ENCODE measurements at places on chromosomes 13 and 19.

DNA sequence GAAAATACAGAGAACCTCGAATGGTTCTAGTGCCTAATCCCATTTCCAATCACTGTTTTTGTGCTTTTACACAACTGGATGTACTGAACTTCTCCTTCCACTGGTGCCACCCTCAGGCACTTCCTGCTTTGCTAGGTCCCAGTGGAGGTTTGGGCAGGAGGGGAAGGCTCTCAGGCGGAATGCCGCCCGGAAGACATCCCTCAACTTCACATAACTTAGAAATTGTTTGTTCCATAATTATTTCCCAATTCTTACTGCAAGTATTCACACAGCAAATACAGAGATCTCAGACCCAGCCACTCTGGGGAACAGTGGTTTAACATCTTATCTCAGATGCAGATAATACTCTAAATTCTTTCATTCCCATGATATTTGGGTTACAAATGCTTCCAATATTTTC lies 195.7 kb upstream of the IPO5 start:
- DNase-seq = no peak

DNA sequence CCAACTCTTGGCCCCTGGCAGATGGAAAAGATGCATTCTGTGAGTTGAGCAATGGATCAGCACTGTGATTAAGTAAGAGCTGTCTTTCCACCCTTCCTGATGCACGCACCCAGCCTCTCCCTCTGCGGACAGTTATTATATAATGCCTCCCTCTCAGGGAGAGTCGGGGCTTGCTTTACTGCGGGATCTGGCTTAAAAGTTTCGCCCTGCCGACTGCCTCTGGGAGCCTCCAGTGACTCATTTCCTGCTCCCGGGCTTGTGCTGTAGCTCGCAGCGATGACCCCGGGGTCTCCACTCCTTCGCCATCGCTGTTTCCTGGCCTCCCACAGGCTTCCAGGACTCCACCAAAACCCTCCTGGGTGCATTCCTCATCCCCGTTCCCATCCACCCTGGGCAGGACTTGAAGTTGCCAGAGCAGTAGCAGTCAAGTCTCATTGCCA lies 107.4 kb upstream of the SLC7A1 start:
- DNase-seq = no peak

GRCh38 chr13:46749951-46750350 lies 47.0 kb downstream of the ESD start:
- no peak for DNase-seq

DNA sequence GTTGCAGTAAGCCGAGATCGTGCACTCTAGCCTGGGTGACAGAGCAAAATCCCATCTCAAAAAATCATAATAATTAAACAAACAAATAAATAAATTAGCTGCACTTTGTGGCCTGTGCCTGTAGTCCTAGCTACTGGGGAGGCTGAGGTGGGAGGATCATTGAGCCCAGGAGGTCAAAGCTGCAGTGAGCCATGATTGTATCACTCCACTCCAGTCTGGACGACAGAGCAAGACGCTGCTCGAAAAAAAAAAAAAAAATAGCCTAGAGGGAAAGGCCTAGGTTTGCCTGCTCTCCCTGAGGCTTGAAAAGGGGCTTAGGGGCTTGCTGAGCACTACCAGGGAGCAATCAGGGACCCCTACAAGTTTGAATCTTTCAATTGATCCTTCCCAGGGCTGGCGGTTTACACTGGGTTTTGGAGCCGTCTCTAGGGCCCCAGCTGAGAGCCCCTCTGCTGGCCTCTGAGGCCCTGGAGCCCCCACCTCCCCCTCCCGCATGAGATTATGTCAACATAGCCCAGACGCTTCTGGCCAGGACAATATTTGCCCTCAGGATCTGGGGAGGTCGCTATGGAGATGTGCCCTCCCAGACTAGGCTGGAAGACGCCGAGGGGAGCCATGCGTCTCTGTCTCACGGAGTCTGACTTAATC lies 10.4 kb upstream of the GIPR start:
- DNase-seq = no peak

- no peak for DNase-seq
Observed at GRCh38 chr13:64239372-64239771, 2823.7 kb upstream of the PCDH20 start.

DNA sequence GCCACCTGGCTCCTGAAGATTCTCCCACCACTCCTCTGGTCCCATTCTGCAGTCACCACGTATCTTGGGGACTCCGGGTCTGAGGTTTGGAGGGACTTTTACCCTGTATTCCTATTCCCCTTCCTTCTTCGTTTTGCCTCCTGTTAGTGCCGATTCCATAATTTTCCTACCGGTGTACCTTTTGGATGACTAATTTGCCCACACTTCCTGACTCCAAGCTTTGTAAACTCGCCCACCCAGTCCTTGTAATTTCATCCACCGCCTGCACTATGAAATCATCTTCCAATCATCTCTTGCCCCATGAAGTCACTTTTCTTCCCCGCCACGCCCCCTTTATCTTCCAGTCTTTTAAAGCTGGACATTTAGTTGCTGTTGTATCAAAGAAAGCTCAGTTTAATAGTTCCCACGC lies 572 bp downstream of the UCHL3 start:
- DNase-seq = peak; percentile 33

DNA sequence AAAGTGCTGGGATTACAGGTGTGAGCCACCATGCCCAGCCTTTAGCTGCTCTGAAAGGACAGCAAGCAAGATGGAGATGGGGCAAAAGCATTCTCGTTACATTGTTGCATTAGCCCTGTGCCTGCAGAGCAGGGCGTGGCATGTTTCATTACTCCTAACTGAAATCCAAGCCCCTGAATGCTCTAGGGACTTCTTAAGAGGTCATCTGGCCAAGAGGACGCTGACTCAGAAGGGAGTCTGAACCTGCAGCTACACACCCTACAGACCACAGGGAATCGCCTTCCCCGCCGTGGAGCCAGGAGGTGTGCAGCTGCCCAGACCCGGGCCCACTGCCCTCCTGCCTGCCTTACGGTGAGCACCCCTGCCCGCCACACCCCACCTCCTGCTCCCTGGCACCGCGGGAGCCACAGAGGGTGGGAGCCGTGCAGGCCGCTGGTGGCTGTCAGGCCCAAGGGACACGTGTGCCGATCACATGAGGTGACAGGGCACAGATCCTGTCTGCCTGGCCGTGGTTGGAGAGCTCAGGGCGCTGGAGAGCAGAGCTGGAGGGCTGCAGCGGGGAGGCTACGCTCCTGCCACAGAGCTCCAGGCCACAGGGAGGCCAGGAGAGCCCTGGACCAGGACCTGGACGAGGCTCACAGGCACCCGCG lies 27.2 kb downstream of the ADPRHL1 start:
- no peak for DNase-seq

GRCh38 chr19:15374105-15374651 lies 5.4 kb downstream of the AKAP8 start:
- DNase-seq = no peak

DNA sequence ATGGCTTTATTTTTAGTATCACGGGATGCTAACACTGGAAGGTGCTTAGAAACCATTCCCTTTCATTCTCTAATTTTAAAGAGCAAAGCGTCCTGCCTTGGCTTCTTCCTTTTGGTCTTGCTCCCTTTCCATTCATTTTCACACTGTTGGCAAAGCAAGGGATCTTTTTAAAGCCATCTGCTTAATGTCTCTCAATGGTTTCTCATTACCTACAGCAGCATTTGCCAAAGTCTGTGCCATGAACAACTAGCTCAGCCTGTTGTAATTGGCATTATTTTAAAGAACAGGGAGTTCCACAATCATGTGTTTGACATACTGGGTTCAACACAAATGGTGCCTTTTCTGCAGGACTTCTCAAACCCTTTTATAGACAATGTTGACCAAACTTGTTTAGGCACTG lies 444.3 kb downstream of the GPC6 start:
- no peak for DNase-seq

DNA sequence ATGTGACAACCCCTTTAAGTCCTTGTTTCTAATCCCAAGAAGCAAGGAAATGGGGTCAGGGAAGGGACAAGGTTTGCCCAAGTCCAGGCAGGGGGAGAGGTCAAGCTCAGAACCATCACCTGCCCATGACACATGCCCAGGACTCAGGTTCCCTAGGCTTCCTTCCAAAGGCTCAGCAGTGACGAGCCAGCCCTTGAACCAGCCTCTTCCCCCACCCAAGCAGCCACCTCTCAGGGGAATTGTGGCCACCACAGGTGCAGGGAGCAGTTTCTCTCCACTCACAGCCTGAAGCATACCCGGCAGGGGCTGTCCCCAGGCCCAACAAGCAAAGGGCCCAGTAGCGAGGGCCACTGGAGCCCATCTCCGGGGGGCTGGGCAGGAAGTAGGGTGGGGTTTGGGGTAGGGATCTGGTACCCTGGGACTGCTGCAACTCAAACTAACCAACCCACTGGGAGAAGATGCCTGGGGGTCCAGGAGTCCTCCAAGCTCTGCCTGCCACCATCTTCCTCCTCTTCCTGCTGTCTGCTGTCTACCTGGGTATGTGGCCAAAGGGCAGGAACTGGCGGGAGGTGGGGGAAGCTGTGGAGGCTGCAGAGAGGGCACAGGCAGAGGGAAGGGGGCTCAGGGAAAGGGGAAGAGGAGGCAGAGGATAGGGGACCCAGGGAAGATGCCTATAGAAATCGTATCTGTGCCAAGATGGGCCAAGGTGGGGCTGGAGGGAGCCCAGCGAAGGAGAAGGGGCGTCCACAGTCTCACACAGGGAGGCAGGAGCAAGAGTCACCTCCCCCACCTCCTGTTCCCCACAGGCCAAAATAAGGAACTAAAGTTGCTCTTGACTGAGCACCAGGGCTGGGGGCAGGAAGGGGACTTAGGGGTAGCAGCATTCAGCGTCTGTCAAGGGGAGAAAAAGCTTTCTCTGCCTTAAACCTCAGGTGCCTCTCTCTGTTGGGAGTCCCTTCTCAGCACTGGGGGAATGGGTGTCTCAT lies at the start of gene CD79A:
TSS of gene CD79A (plus strand) at position 433 of the 986 bp plus-strand sequence. CDS start at position 459, 26 bp downstream.
- DNase-seq = peak; percentile 70

DNA sequence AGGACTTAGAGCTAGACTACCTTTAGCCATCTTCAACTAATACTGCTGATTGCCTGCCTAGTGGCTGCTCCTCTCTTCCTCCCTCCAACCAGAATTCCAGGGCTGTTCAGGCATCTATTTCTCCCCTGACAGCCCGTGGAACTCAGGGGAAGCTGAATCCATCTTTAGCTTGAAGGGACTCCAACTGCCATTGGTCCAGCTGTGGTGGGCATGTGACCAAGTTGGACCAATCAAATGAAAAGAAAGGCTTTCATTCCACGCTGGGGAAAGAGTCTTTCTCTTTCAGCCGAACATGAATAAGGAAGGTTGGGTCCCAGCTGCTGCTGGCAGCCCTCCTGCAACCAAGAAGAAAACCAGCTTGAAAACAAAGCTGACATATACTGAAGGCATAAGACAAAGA lies 168.5 kb upstream of the OBI1 start:
- no peak for DNase-seq

DNA sequence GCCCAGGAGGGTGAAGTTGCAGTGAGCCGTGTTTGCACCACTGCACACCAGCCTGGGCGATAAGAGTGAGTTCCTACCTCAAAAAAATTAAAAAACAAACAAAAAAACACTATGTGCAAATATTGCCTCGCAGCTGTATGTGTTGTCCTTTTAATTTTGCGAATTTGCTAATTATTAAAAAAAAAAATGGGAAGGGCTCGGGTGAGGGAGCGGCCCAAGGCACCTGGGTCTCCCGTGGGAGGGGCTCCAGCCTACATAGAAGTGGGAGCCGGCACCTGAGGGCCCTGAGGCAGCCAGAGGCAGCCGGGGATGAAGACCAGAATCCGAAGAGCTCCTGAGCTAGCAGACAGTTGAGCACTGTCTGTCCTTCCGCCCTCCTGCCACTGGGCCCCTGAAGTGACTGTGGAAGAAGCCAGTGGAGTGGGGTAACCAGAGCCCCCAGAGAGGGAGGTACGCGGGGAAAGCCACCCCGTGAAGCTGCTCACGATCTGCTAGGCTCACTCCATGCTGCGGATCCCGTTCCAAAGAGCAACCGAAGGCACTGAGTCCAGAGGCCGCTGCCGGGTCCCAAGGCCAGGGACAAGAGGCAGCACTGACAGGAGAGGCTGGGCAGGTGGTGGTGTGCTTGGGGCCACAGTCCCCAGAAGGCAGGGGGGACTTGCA lies 6.5 kb downstream of the IZUMO4 start:
- DNase-seq = no peak

- no peak for DNase-seq
Observed at GRCh38 chr19:46288896-46289588, 7.8 kb upstream of the HIF3A start.

GRCh38 chr13:112132619-112133018 lies 65.7 kb downstream of the SOX1 start:
- DNase-seq = no peak

DNA sequence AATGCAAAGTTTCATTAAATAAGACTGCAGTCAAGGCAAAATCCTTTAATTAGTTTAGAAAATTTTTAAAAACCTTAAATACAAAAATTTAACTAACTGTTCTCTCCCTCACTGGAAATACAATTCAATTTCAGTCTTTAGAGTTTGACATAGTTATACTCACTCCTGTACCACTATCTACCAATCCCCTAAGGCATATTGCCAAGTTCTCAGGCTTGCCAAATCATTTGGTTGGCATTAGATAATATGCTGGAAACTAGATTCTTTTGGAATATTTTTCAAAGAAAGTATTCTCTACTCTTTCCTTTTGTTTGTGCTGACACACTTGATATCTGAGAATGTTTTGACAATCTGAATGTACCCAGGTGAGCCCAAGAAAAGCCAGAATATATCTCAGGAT lies 77.2 kb downstream of the TSC22D1 start:
- DNase-seq = no peak

- no peak for DNase-seq
Observed at GRCh38 chr13:89310943-89311672, 1639.9 kb downstream of the SLITRK5 start.

DNA sequence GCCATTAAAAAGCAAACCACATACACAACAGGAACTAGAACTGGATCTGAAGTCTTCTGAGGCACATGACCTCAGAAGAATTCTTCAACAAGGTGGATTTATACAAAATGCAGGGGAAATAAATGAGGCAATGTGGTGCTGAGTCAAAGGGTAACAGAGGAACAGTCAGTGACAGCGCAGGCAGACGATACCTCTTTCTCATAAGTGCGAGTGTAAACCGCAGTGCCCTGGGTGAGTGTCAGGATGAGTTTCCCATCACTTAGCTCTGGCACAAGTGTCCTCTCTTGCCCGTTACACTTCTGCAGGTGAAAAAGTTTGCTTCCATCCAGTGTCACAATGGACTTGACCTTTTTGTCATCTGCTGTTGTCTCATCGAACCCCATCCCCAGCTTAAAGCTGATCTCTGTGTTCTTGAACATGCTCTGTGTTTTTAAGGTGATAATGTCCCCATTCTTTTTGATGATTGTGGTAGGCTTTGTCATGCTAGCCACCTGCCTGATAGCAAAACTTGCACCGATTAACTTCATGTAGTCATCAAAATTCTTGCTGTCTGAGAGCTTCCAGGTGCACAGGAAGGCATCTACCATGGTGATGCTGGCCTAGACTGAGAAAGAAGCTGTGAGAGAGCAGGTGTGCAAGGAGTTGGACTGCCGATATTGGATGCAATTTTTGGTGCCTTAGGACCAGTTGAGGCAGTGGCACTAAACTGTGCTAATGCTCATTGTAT lies 97.3 kb downstream of the AKAP11 start:
- no peak for DNase-seq

- DNase-seq = no peak
Observed at GRCh38 chr13:96629331-96629730, 364.9 kb downstream of the OXGR1 start.

- DNase-seq = no peak
Observed at GRCh38 chr13:35211949-35212348, 264.5 kb downstream of the MAB21L1 start.
